ENCODE measurements at places on chromosomes 11 and 22.
A peak's percentile ranks its signal among the peaks of the same experiment; 100 is the strongest.

DNA sequence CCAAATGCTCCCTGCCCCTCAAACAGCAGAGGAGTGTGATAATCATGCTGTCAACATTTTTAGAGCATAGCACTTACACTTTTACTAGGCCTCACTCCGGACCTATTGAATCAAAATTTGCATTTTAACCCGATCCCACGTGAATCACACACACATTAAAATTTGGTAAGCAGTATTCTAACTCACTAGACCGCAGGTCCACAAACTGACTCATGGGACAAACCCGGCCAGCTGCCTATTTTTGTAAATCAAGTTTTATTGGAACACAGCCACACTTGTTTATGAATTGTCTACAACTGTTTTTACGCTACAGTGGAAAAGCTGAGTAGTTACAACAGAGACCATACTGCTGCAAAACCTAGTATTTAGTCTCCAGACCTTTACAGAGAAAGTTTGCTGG lies 43.3 kb downstream of the SNX19 start:
- DNase-seq = no peak

- no peak for DNase-seq
Observed at GRCh38 chr11:46672381-46672839, 28.0 kb downstream of the ARHGAP1 start.

DNA sequence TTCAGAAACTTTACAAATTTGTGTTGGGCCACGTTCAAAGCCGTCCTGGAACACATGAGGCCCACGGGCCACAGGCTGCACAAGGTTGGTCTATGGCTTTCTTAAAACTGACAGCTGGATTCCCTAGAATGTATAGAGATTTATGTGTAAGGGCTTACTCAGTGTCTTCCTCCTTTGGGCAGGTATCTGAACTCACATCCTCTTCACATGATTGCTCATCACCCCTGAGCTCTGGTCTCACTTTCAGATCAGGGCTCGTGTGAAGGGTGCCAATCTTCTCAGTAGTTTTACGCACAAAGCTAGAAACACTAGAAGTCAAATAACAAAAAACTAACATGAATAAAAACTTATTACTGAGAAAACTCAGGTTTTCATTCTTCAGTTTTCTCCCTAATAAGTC lies 27.1 kb downstream of the HPS5 start:
- no peak for DNase-seq

- no peak for DNase-seq
Observed at GRCh38 chr11:45806072-45806933, 1.4 kb downstream of the SLC35C1 start.

- DNase-seq = no peak
Observed at GRCh38 chr11:46485856-46486443, 94.4 kb upstream of the CHRM4 start.

- no peak for DNase-seq
Observed at GRCh38 chr11:72190631-72191071, 1.3 kb upstream of the FOLR1 start.

DNA sequence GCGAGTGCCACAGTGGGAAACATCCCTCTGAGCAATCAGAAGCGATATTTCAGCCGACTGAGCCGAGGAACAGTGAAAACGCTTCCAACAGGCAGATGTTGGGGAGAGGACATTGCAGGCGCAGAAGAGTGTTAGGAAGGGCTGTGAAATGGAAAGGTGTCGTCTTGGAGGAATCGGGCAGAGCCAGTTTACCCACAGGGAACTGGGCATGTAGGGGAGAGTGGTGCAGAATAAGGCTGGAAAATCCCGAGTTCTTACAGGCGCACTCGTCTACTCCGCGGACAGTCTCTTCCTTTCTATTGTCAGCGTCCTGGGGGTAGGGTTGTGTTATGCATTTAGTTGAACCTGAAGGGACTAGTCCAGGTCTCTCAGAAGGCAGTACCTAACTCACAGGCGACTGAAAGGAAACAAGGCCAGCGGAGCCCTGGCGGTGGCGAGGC lies 1.1 kb upstream of the APLP2 start:
- DNase-seq = no peak

- peak; percentile 54 for DNase-seq
Observed at GRCh38 chr11:48019217-48019584, 38.8 kb downstream of the PTPRJ start.

DNA sequence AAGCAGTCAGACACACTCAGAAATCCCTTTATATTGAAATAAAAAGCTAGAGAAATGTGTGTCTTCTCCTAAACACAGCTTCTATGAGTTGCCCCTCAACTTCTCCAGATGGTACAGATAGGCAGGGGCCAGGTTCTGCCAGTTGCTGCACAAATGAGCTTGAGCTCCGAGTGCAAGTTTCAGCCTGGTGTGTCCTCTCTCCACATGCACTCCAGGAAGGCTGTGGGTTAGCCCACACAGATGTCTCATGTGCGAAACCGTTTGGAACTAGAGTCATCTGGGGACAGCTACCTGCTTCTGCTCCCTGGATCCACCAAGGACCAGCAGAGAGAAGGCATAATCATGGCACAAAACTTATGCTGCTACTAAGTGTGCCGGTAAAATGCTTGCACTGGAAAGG lies 812.6 kb downstream of the OPCML start:
- DNase-seq = no peak

- DNase-seq = peak; percentile 2
Observed at GRCh38 chr11:124481365-124482323, 36.1 kb upstream of the OR8B8 start.

GRCh38 chr11:35969089-35970042 lies 25.5 kb downstream of the LDLRAD3 start:
- no peak for DNase-seq

- no peak for DNase-seq
Observed at GRCh38 chr11:95924414-95924760, 480 bp upstream of the MTMR2 start.

- DNase-seq = no peak
Observed at GRCh38 chr22:28108851-28109250, 189.8 kb upstream of the PITPNB start.

DNA sequence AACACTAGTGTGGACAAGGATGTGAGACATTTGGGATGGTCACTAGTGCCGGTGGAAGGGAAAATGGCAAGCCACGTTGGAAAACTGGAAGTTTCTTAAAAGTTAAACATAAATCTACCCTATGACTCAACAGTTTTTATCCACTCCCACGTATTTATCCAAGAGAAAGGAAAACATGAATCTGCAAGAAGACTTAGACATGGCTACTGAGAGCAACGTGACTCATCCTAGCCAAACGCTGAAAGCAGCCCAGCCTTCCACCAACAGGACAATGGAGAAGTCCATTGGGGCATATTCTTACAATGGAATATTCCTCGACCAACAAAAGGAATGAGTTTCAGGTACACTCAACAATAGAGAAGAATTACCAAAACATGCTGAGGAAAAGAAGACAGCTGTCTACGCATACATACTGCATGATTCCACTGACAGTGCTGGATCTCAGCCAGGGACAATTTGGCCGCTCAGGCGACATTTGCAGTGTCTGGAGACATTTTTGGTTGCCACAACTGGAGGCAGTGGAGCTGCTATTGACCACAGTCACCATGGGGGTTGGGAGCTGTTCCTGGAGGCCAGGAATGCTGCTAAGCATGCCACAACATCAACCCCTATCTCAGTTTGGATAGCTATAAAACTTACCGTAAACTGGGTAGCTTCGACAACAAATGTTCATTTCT lies 21.2 kb downstream of the SYT13 start:
- no peak for DNase-seq

DNA sequence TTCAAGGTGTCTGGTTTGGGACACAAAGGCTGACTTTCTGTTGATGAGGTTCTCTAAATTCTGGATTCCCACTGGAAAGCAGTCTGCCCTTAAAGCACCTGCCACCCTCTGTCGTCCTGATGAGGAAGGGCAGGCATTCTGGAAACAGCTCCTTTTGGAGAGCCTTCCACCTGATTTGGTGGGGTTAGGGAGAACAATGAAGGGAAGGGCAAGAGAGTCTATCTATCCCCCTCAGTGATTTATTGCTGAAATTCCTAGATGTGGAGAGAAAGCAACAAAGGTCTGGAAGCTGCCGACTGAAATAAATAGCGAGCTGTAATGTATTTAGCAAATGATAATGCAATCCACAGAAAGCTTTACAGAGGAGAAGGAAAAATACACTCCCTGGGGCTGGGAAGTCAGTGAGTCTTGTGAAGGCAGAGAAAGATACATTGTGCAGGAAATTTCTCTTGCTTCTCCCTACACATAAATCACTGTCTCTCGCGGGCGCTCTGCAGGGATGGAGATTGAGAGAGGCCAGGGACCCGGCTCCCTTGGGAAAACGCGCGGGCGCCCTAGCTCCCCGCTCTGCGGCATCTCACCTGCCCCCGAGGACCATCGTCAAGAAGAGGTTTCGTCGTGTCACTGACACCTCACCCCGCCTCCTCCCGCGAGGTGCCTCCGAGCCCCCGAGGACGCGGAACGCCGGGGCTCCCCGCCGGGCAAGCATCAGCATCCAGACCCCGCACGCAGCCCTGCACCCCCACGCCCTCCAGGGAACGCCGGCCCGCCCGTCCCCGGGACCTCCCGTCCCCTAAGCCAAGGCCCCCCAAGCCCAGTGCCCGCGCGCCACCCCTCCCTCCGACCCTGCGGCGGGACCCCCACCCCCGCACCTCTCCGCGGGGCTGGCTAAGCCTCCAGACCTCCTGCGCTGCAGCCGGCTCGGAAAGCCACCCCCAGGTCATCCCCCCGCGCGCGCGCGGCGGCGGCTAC lies 673 bp downstream of the CDON start:
- DNase-seq = no peak

GRCh38 chr11:96257972-96258934 lies 84.7 kb downstream of the MAML2 start:
- DNase-seq = peak; percentile 74

- DNase-seq = no peak
Observed at GRCh38 chr11:116473206-116473769, 299.5 kb downstream of the BUD13 start.
